ENCODE measurements at places on chromosomes 3 and 15. TPM values are rescaled to one million over a fixed set of nuclear protein-coding genes. Genes with fewer than 3 reads are reported as not detected.

- H3K36me3 ChIP-seq: no peaks in the 10 kb centered on the region
- no peak overlapping the region for H3K4me3 ChIP-seq
- H3K4me1 ChIP-seq: peaks cover 25% of the 10 kb centered on the region
- H3K27ac ChIP-seq: no peak overlapping the region
These were observed 55.6 kb downstream of the ANAPC13 start for GRCh38 chr3:134430174-134430573.

- H3K4me3 ChIP-seq: no peak overlapping the region
- H3K27me3 ChIP-seq: no peaks in the 10 kb centered on the region
- no peaks in the 10 kb centered on the region for H3K36me3 ChIP-seq
- no peak overlapping the region for H3K27ac ChIP-seq
- H3K4me1 ChIP-seq: no peaks in the 10 kb centered on the region
These were observed 299.5 kb downstream of the IL5RA start for GRCh38 chr3:2810723-2811122.

DNA sequence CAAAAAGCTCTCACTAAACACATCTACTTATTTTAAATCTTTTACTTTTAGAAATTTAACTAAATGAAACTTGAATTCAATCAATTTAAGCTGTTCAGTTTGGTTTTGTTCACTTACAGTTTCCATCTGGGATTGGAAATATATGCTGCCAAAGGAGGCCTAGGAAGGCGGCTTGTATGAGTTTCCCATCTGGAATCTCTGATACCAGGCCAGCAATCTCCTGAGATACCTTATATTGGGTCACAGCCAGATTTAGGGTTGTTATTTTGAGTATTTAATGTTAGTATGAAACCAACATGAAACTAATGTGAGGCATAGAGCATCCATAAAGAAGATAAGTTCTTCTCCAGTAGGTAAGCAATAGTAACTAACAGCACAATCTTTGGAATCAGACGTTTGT is 94.6 kb downstream of the GMNC start:
- no peak overlapping the region for H3K4me3 ChIP-seq
- peaks cover 5% of the 10 kb centered on the region for H3K36me3 ChIP-seq
- peaks cover 4% of the 10 kb centered on the region for H3K4me1 ChIP-seq
- peaks cover 53% of the 10 kb centered on the region for H3K27me3 ChIP-seq
- no peak overlapping the region for H3K27ac ChIP-seq
- no peak for DNase-seq

Gene CLRN1
- not detected for total RNA-seq

- H3K27me3 ChIP-seq: no peaks in the 10 kb centered on the region
- H3K27ac ChIP-seq: peak overlapping the region; percentile 79
- no peak overlapping the region for H3K4me3 ChIP-seq
- H3K4me1 ChIP-seq: peaks cover 20% of the 10 kb centered on the region
- peak; percentile 63 for DNase-seq
These were observed 161.5 kb downstream of the SMAD6 start for GRCh38 chr15:66863390-66864085.

DNA sequence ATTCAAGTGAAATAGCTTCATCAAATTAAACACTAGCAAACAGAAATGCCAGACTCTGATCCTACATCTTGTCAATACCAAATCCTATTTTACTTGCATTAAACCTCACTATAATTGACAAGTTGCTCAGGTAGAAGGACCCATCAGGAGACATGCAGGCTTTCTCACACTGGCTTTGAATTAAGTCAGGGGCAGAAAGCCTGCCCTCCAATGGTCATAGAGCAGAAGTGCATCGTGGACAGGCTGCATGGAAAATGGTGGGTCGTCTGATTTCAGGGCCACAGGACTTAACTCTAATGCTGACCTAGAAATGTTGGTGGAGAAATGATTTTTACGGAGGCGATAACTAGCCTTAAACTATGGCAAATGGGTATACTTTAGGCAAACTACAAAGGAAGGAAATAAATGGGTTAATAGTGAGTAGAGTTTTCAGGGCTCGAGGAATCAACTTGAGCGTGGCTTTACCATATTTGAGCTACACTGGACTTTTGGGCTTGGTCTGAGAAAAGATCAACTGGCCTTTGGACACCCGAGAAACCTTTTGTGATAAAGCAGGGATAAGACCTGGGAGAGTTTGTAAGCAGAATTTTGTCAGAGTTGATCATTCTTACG is 283.9 kb downstream of the GRM7 start:
- H3K27ac ChIP-seq: no peak overlapping the region
- no peaks in the 10 kb centered on the region for H3K36me3 ChIP-seq
- no peaks in the 10 kb centered on the region for H3K27me3 ChIP-seq

Gene FBXW12
- total RNA-seq: not detected

GRCh38 chr3:62502315-62503300 is 129.3 kb upstream of the FEZF2 start:
- no peaks in the 10 kb centered on the region for H3K36me3 ChIP-seq
- no peak for DNase-seq
- no peak overlapping the region for H3K4me3 ChIP-seq

DNA sequence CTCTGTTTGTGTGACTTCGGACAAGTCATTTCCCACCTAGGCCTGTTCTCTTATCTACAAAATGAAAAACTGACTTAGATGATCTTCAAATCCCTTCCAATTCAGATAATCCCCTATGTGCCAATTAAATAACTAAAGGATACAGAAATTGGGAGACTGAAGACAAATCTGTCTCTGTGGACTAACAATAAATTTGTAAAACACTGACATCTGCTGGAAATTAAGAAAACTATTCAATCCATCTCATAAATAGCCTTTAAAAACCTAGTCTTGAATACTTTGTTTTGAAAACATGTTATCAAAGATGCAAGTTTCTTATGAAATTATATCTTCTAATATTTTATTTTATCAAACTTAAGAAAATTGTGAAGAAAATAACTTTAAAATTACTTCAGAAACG is 38.3 kb downstream of the MTHFS start:
- DNase-seq: no peak
- H3K36me3 ChIP-seq: peaks cover 11% of the 10 kb centered on the region
- H3K4me1 ChIP-seq: peaks cover 2% of the 10 kb centered on the region
- no peak overlapping the region for H3K27ac ChIP-seq
- H3K4me3 ChIP-seq: no peak overlapping the region

Gene NRG4
- total RNA-seq: not detected

- H3K4me3 ChIP-seq: no peak overlapping the region
- peak overlapping the region; percentile 46 for H3K27ac ChIP-seq
- H3K36me3 ChIP-seq: no peaks in the 10 kb centered on the region
- no peaks in the 10 kb centered on the region for H3K27me3 ChIP-seq
- H3K4me1 ChIP-seq: peaks cover 31% of the 10 kb centered on the region
These were observed 68.0 kb downstream of the ATP2B2 start for GRCh38 chr3:10437272-10437994.

- DNase-seq: no peak
- peaks cover 37% of the 10 kb centered on the region for H3K36me3 ChIP-seq
- H3K27me3 ChIP-seq: no peaks in the 10 kb centered on the region
- H3K4me3 ChIP-seq: no peak overlapping the region
- H3K27ac ChIP-seq: no peak overlapping the region
These were observed 27.8 kb upstream of the ITPKA start for GRCh38 chr15:41465822-41466421.

DNA sequence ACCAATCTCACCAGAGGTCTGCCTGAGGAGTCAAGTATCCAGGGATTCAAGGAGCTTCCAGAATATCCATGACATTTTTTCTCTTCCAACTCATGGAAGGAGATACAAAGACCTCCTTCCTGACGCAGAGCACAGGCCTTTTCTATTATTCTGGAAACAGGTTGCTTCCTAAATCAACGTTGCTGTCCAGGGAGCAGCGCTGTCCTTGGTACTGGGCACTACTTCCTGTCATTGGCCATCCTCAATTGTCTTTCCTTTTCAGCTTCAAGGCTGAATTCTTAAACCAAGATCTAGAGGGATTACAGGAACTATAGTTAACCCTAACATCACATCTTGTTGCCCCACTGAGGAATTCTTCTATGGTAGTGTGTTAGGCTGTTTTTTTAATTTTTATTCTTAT is 50.4 kb upstream of the TBC1D21 start:
- no peak overlapping the region for H3K4me3 ChIP-seq
- H3K36me3 ChIP-seq: no peaks in the 10 kb centered on the region
- no peaks in the 10 kb centered on the region for H3K4me1 ChIP-seq
- peaks cover 29% of the 10 kb centered on the region for H3K27me3 ChIP-seq
- DNase-seq: no peak
